ENCODE measurements at places on chromosomes 2 and 18.

DNA sequence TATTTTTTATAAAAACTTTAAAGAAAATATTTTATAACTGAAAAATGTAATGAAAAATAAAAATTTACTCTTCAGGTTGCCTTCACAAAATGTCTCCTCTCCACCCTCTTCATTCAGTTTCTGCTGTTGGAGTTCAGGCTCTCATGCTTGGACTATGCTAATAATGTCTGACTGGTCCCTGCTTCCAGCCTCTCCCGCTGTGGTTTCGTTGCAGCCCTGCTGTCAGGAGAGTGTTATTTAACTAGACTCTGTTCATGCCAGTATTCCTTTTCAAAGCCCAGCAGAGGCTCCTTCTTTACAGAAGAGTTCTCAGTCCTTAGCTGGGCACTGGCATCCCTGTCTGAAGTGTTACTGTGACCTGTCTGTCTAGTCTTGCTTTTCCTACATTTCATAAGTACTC lies 40.4 kb downstream of the CLIP4 start:
- no peak for DNase-seq

- DNase-seq: no peak
These were observed 113.6 kb upstream of the ATP8B1 start for GRCh38 chr18:57916684-57917083.

DNA sequence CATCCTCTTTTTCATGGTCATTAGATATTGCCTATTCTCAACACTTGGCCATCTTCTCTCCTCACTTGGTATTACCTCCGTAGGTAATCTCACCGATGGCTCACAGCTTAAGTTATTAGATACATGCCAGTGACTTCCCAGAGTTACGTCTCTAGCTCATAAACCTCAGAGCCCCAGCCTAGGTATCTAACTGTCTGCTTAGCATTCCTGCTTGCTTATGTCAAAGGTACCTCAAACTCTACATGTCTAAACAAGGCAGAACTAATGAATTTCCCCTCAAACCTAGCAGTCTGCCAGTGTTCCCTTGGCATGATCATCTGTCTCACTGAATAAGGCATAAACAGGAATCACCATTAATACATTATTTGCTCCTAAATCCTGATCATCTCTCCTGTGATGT lies 27.7 kb upstream of the ZNF638 start:
- DNase-seq: no peak

GRCh38 chr2:101972621-101973434 lies 18.9 kb upstream of the IL1R2 start:
- no peak for DNase-seq

DNA sequence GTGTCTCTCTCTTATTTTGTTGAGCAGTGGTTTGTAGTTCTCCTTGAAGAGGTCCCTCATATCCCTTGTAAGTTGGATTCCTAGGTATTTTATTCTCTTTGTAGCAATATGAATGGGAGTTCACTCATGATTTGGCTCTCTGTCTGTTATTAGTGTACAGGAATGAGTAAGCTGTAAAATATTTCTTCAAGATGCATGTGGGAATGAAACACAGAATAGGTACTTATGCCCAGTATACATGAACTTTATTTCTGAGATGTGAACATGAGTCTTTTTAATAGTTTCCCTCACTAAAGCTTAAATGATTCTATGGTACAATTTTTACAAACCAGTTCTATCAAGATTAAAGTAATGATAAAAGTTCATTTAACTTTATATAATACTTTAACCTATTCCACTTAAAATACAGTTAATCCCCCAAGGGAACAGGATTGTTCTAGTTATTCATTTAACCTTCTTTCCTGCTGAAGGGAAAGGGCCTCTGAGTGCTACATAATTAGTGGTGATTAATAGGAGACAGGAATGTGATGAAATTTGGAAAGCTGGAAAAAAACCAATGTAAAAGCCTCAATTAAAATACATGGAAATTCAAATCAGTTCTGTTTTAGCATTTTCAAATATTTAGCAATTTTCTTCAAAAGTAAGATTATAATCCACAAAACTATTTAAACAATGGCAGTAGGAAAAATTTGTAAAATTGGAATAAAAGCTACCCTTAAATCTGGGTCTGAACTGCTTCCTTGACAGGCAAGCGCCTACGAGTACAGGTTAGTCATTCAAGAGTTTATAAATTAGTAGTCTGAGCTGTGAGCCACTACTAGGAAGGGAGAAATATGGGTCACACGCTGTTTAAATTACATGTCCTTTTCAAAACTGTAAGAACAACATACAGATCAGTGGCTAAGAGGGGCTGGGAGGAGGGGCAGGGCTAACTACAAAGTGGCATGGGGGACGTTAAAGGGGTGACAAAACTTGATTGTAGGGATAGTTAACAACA lies 28.9 kb downstream of the SPIRE1 start:
- no peak for DNase-seq

DNA sequence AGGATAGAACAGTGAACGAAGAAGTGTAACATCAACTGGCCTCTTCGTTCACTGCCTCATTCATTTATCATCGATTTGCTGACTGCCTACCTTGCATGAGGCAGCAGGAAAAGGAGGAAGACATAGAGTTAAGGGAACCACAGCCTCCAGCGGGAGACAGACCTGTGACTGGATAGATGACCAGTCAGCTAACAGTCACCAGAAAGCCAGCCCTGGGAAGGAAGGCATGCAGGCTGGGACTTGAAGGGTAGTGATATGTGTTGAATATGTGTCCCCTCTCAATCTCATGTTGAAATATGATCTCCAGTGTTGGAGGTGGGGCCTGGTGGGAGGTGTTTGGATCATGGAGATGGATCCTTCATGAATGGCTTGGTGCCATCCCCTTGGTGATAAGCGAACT lies 58.3 kb downstream of the CTIF start:
- DNase-seq: no peak

- DNase-seq: no peak
These were observed 12.0 kb downstream of the AMMECR1L start for GRCh38 chr2:127873707-127874303.

GRCh38 chr18:31740180-31740579 lies 20.5 kb downstream of the SLC25A52 start:
- DNase-seq: no peak

DNA sequence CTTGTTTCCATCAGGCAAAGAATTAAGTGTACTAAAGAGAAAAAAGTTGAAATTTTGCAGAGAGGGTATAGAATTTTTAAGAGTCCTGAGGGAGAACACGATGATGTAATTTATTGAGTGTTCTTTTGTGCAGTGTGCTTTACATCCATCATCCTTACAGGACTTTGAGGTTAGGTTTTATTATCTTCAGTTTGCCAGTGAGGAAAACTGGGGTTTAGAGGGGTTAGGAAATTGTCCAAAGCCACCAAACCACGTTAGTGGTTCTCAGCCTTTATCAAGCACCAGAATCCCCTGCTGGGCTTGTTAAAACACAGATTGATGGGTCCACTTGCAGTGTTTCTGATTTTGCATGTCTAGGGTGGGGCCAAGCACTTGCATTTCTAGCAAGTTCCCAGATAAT lies 277.5 kb downstream of the KCNS3 start:
- DNase-seq: no peak

DNA sequence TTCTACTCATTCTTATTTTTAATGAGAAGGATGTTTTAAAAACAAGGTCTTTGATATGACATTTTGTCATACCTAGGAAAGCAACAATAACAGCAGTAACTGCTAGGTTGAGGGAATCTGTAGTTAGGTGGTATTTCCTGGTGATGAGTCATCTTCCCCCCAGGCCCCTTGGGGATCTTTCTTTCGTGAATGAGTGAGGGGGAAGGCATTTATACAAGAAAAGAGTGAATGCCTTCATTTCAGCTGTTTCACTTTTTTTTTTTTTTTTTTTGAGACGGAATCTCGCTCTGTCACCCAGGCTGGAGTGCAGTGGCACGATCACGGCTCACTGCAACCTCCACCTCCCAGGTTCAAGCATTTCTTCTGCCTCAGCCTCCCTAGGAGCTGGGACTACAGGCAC lies 108.6 kb downstream of the MAP4K4 start:
- peak; percentile 81 for DNase-seq

GRCh38 chr2:168272225-168272624 lies 24.8 kb upstream of the STK39 start:
- no peak for DNase-seq

DNA sequence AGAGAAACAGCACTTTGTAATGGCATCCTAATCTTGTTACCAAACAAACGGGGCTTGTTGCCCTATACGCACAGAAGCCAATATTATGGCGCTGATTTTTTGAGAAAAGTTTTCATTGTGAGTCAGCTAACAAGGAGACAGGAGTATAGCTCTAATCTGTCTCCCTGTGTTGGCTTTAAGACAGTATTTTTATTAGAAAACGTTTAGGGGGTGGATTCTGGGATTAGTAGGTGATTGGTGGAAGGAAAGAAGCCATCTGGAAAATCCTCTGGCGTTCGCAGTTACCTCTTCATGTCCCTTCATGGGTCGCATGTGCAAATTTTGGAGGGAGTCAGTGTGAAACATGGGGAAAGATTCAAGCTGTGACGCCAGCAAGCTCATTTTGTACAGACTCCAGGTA lies 698 bp upstream of the TMEM237 start:
- DNase-seq: no peak

DNA sequence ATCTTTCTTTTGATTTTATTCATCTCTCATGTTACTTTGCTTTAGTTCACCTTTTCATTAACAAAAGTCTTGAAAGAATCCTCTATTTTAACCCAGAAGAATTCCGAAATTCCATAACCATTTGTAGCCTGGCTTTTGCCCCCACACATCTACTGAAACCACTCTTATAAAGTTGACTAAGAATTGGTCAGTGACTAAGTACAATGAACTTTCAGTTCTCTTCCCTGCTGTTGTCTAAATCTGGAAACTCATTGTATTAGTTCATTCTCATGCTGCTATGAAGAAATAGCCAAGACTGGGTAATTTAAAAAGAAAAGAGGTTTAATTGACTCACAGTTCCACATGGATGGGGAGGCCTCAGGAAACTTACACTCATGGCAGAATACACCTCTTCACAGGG lies 49.9 kb upstream of the PNPT1 start:
- DNase-seq: no peak

DNA sequence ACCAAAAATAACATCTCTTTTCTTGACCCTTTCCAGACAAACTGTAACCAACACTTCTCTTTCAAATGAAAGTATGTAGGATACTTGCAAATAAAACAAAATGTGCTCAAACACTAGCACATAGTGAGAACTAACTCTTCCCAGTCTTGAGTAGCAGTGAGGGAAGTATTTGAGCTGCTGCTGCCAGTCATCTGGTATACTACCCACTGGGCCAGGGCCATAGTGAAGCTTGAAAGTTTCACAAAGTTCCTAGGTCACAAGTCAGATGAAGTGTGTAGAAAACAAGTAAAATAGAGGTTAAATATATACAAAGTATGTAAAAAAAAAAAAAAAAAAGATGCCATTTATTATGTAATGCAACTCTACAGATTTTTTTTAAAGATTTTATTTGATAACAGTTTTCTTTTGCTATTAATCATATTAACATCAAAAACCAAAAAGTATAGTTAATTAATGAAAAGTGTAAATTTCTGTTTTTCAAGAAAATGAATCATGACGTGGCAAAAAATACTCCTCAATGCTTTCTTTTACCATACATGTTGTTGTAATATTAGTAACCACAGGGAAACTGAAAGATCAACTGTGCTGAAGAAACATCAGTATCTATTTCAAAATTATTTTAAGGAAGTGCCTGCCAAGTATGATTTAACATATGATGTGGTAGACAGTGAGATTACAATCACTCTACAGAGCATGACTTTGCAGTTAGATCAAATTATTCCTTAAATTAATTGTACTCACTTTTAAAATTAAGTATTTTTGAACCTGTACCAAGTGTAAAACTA lies 21.6 kb upstream of the TRIB2 start:
- DNase-seq: no peak

DNA sequence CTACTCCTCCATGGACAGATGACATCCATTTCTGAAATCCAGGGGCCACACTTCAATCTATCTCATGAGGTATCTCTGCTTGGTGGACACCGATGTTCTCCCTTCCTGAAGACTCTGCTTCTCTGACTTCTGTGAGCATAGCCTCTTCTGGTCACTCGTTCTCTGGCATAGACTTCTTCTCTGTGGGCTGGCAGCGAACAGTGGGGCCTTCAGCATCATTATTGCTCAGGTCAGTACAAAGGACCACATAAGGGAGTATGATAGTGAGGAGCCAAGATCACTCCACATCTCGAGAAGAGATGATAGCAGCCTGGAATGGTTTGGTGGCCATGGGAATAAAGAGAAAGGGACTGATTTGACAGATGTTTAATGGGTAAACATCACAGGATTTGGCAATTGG lies 8.0 kb upstream of the KCMF1 start:
- DNase-seq: no peak

- DNase-seq: no peak
These were observed 99.9 kb upstream of the CRACDL start for GRCh38 chr2:99035920-99036319.

- no peak for DNase-seq
These were observed 46.8 kb upstream of the ACTR3 start for GRCh38 chr2:113842919-113843736.

- DNase-seq: no peak
These were observed at the start of gene INHA for GRCh38 chr2:219572237-219573001. TSS of gene INHA (plus strand) at chr2:219572310. CDS start at chr2:219572375, 65 bp downstream.
